Retinal pigment epithelial cell (primary cell): ENCODE measurements at places on chromosomes 16 and 17.

DNA sequence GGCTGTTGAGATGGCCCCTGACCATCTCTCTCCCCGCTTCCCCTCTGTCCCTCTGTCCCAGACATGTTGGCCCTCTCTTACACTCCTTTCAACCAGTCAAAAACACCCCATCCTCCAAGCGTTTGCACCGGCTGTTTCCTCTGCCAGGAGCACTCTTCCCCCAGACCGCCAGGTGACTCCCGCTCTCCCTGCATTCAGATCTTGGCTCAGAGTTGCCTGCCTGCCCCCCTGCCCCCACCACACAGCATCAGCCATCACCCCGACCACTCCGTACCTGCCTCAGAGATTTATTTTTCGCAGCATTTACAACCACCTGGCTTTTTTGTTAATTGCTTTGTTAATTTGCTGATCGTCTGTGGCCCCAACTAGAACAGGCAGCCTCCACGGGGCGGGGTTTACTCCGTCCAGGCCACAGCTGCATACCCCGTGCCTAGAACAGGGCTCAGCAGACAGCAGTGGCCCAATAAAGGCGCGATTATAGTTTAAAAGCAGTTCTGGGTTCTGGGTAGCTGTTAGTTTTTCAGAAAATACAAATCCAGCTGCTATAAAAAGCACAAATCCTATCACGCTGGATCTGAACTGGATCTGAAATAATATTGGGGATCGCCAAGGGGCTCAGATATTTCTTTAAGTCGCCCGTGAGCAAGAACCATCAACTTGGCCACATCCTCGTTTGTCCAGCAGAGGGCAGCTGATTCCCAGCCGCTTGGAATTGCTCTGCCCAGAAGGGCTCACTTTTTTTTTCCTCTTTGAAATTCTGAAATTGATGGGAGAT is 173.6 kb downstream of the IRF8 start:
- DNase-seq, result peak; percentile 12

GRCh38 chr17:47879028-47879585 is 16.9 kb upstream of the SP2 start:
- no peak for DNase-seq

- no peak for DNase-seq
Measured at GRCh38 chr16:48817032-48817431, 207.1 kb upstream of the N4BP1 start.

GRCh38 chr17:49603720-49604119 is 28.0 kb downstream of the NXPH3 start:
- no peak for DNase-seq

DNA sequence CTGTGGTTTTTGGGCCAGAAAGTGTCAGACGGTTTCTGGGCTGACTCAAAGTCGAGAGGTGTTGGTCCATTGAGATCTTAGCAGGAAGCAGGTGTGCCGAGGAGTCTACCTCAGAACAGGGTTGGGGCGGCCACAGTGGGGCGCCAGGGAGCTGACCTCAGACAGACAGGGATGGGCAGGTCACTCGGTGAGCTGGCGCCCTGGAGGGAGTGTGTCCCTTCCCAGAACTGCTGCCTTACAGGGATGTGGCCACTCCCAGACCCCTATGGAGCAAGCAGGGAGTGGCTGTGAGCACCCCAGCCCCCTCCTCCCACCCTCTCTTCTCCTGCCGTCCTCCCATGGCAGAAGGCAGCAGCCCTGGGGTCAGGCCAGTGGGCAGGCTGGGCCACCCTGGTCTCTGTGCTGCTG is 14.0 kb upstream of the DPEP1 start:
- DNase-seq, result no peak

DNA sequence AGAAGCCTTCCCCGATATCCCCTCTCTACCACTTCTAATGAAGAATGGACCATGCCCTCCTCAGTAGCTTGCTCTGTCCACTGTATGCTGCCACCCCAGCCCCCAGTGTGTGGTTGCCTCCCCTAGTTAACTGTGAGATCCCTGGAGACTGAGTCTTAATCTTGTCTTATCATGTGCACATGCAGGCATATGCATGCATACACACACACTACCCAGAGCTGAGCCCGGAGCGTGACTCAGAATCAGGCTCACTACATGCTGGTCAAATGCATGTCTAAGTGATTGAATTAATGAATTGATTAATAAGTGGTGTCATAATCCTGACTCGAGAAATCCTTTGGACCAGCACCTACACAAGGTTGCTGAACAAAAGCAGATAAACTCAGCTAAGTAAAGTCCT is 99.4 kb downstream of the CCT6B start:
- no peak for DNase-seq

GRCh38 chr16:84616515-84616914 is 1.4 kb downstream of the COTL1 start:
- DNase-seq, result no peak

DNA sequence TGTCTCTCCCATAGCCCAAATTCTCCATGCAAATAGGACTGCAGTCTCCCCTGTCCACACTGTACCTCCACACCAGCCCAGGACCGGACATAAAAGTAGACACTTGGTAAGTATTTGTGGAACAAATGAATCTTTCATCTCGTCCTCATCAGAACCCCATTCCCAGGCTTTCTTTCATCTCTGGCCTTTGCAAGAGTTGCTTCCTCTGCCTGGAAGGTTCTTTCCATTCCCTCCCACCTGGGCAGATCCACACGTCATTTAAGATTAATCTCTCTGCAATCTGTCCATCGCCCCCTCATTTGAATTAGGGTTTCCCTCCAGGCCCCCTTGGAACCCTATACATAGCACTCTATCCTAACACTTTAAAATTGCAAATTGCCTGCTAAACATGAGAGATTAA is 3.9 kb upstream of the NXPH3 start:
- DNase-seq, result no peak

- DNase-seq, result no peak
Measured at GRCh38 chr17:77675816-77676215, 282.7 kb upstream of the TNRC6C start.

GRCh38 chr17:12127177-12127576 is 106.5 kb downstream of the MAP2K4 start:
- DNase-seq, result no peak

- peak; percentile 21 for DNase-seq
Measured at GRCh38 chr17:6269478-6269877, 165.4 kb downstream of the AIPL1 start.

DNA sequence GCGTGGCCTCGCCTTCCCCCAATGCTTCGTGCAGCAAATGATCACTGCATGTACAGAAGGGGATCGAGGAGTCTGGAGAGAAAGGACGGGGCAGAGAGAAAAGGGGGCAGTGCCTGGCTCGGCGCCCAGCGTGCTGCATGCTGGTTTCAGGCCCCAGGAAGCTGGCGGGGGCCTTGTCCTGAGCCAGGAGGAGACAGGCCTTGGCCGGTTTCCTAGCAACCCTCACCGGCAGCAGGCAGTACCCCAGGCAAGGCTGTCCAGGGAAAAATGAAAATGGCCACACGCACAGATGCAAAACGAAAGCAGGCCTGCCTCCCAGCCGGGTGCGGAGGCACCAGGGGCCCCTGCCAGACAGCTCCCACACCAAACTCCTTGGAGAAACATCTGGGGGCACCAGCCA is 126.3 kb downstream of the ZFHX3 start:
- DNase-seq, result no peak

DNA sequence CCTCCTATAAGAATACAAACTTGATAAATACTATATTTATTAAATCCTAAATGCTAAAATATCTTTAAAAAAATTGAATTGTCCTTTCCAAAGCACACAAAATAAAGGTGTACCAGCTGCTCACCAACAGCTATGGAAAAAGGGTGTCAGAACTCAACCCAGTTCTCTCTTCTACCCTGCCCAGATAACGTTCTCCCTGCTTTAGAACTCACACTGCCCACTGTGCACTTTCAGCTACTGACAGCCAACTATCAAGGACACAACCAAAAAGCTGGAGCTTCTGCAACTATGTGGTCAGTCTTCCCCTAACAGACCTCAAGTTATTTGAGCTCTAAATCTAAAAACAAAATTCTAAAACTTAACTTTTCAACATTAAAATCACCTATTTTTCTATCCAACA is 13.7 kb downstream of the AP1G1 start:
- DNase-seq, result no peak

GRCh38 chr17:61656721-61657217 is 65.8 kb upstream of the NACA2 start:
- no peak for DNase-seq

- DNase-seq, result no peak
Measured at GRCh38 chr17:5678171-5678570, 93.9 kb upstream of the NLRP1 start.

DNA sequence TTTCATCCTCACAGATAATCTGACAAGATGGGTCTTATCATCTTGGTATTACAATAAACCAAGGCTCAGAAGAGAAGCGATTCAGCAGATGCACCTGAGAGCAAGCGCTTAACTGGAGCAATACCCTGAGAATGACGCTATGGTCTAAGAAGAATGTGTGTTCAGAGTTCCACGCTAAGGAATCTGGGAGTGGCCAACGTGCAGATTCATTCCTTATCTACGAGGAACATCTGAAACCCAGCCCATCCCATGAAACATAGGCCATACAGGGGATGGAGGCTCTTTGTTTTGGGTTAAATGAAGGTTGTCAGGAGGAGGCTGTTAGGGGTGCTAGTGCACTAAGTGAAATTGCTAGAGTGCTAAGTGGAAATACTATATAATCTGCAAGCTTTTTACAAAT is 28.5 kb upstream of the KDM8 start:
- no peak for DNase-seq
